ENCODE measurements at places on chromosomes 16 and 17. TPM values are rescaled to one million over a fixed set of nuclear protein-coding genes. Genes with fewer than 3 reads are reported as not detected.

- no peaks in the 10 kb centered on the region for H3K4me1 ChIP-seq
- peaks cover 15% of the 10 kb centered on the region for H3K27me3 ChIP-seq
Measured at GRCh38 chr17:45783593-45784292, 377 bp upstream of the CRHR1 start.

GRCh38 chr17:1783834-1784611, 22.2 kb downstream of the SERPINF1 start:
- no peaks in the 10 kb centered on the region for H3K27me3 ChIP-seq
- peak; percentile 57 for DNase-seq
- H3K4me1 ChIP-seq, result peaks cover 26% of the 10 kb centered on the region

GRCh38 chr16:58038219-58038641, 12.7 kb downstream of the MMP15 start:
- no peaks in the 10 kb centered on the region for H3K27me3 ChIP-seq
- no peak for DNase-seq
- H3K4me3 ChIP-seq, result no peak overlapping the region

- no peaks in the 10 kb centered on the region for H3K36me3 ChIP-seq
- no peak overlapping the region for H3K27ac ChIP-seq
- H3K4me3 ChIP-seq, result no peak overlapping the region
- no peak for DNase-seq
- H3K4me1 ChIP-seq, result no peaks in the 10 kb centered on the region
Measured at GRCh38 chr16:20102021-20102420, 28.3 kb upstream of the GPR139 start.

DNA sequence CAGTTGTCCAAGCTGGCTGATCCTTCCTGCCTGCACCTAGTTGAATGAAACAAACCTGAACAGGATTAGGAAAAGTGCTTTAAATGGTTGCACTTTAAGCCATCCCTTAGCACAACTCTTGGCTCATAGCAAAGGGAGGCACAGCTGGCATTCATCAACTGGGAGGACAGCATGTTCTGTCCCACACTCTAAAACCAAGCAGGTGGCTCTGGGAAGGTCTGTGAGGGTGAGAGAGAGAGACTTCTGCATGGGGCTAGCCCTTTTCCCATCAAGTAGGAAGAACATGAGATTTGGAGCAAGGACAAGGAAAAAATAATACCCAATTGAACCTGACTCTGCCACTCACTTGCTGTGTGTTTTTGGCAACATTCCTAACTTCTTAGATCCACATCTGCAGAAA, 140.9 kb upstream of the CCL2 start:
- no peak overlapping the region for H3K4me3 ChIP-seq
- H3K36me3 ChIP-seq, result no peaks in the 10 kb centered on the region
- no peaks in the 10 kb centered on the region for H3K27me3 ChIP-seq
- H3K27ac ChIP-seq, result no peak overlapping the region
- H3K4me1 ChIP-seq, result no peaks in the 10 kb centered on the region
- no peak for DNase-seq

GRCh38 chr17:68401288-68401687, 56.0 kb downstream of the WIPI1 start:
- H3K27ac ChIP-seq, result no peak overlapping the region
- DNase-seq, result no peak
- H3K4me1 ChIP-seq, result peaks cover 16% of the 10 kb centered on the region
- no peaks in the 10 kb centered on the region for H3K27me3 ChIP-seq
- no peak overlapping the region for H3K4me3 ChIP-seq
- no peaks in the 10 kb centered on the region for H3K36me3 ChIP-seq

- H3K36me3 ChIP-seq, result peaks cover 20% of the 10 kb centered on the region
- H3K4me1 ChIP-seq, result no peaks in the 10 kb centered on the region
- H3K27me3 ChIP-seq, result no peaks in the 10 kb centered on the region
- H3K27ac ChIP-seq, result no peak overlapping the region
- H3K4me3 ChIP-seq, result no peak overlapping the region
- DNase-seq, result no peak
Measured at GRCh38 chr16:1762196-1762878, 9.0 kb downstream of the NME3 start.

DNA sequence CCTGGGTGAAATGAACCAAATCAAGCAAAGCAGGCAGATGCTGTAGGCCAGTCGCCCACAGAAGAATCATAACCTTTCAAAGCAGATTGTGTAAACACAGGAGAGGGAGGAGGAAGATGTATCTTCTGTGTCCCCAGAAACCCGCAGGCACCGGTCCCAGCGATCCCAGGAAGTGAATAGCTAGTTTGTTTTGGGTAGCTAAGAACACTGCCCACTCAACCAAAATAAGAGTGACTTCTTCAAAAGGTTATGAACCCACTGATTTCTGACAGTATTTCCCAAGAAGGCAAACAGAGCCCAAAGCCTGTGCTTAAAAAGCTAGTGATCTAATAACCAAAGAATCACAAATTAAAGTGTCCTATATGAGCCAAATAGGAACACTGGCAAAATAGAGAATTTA, 67.8 kb downstream of the GRIN2A start:
- H3K4me3 ChIP-seq, result no peak overlapping the region
- no peaks in the 10 kb centered on the region for H3K36me3 ChIP-seq
- no peak overlapping the region for H3K27ac ChIP-seq
- no peaks in the 10 kb centered on the region for H3K27me3 ChIP-seq
- DNase-seq, result no peak
- H3K4me1 ChIP-seq, result no peaks in the 10 kb centered on the region

DNA sequence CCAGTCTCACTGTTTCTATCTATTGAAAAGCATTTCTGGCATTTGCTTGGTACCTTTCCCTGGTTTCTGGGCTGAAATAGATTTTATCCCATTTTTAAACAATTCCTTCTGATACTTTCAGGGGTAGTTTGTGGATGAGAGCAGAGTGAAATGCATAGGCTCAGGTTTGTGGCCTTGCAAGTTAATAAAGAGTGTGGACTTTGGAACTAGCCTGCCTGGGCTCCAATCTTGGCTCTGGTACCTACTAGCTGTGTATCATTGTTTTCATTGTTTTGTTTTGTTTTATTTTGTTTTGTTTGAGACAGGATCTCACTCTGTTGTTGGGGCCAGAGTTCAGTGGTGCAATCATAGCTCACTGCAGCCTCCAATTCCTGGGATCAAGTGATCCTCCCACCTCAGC, 175.5 kb downstream of the PRKCB start:
- peak overlapping the region; percentile 62 for H3K27ac ChIP-seq
- H3K27me3 ChIP-seq, result no peaks in the 10 kb centered on the region
- peaks cover 66% of the 10 kb centered on the region for H3K4me1 ChIP-seq

GRCh38 chr16:12614662-12615278, 188.9 kb downstream of the CPPED1 start:
- no peaks in the 10 kb centered on the region for H3K4me1 ChIP-seq
- no peaks in the 10 kb centered on the region for H3K36me3 ChIP-seq
- no peak for DNase-seq
- H3K27me3 ChIP-seq, result no peaks in the 10 kb centered on the region

DNA sequence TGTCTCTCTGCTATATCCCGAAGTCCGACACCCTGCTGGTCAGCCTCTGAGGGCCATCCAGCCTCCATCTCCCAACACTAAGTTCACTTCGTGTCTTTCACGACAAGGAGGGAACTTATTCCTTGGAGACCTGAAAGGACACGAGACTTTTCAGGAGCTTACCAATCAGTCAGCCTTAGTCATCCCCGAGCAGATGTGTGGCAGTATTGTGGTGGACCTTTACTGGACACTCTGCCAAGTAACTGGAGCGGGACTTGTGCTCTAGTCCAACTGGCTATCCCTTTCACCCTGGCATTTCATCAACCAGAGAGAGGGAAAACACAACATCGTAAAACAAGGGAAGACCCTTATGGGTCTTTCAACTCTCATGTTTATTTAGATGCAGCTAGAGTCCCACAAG, 87.1 kb downstream of the EMP2 start:
- no peak for DNase-seq
- no peaks in the 10 kb centered on the region for H3K4me1 ChIP-seq
- no peaks in the 10 kb centered on the region for H3K36me3 ChIP-seq
- H3K27me3 ChIP-seq, result no peaks in the 10 kb centered on the region
- no peak overlapping the region for H3K27ac ChIP-seq

DNA sequence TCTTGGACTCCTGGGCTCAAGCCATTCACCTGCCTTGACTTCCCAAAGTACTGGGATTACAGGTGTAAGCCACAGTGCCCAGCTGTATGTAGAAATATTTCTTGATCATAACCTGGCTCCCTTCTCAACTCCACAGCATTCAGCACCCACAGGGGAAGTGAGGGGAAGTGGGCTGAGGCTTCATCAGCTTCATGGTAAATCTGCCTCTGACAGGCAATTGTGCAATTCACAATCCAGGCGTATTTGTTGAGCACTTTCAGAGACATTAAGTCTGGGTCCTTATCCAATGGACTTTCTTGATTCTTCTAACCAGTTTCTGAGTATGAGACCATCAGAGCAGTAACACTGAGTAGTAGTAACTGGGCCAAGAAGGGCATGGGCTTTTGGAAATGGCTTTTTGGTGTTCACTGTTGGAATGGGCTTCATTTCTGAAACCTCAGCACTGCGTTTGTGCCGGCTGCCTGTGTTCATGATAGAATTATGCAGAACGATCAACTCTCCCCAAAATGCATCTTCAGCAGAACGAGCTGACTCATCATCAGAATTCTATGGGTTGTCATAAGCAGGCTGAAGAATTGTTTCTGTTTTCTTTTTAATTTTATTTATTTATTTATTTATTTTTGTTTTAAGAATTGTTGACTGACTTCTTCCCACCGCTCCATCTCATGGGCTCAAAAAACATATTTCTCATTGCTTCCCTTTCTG, 28.9 kb downstream of the FAM20A start:
- H3K4me1 ChIP-seq, result no peaks in the 10 kb centered on the region
- no peak for DNase-seq
- no peak overlapping the region for H3K4me3 ChIP-seq

DNA sequence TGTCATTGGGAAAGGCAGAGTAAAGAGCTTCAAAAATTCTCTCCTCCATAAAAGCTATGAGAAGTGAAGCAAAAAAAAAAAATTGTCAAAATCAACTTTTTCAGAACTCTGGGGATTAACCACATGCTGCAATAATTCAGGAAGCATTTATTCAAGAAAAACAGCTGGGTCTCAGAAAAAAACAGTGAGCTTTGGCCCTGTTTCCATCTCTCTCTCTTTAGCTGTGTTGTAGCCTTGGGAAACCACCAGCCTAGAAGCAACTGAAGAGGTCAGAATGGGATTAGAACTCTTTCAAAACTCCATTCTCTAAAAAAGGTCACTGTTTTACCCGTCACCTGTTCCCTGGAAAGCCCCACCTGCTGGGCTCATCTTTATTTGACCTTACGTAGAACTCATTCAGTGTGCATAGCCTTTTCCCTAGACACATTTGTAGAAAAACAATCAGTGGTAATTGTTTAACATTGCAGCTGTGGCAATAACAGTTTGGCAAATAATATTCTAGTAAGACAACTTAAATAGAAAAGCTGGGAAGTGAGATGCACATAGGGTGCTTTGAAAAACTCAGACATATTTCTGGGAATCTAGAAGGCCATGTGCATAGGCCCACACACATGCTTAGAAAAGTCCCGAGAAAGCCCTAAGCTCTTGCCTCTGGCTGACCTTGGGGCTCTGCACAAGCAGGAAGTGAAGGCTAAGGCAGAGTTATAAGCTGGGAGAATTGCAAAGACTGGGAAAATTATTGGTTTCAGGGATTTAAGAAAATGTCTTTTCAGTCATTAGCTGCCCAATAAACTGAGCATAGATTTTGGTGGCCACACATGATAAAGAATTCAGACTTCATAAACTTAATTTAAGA, 18.0 kb downstream of the SLC5A11 start:
- H3K4me3 ChIP-seq, result no peak overlapping the region
- no peak for DNase-seq
- no peaks in the 10 kb centered on the region for H3K36me3 ChIP-seq
- no peak overlapping the region for H3K27ac ChIP-seq

DNA sequence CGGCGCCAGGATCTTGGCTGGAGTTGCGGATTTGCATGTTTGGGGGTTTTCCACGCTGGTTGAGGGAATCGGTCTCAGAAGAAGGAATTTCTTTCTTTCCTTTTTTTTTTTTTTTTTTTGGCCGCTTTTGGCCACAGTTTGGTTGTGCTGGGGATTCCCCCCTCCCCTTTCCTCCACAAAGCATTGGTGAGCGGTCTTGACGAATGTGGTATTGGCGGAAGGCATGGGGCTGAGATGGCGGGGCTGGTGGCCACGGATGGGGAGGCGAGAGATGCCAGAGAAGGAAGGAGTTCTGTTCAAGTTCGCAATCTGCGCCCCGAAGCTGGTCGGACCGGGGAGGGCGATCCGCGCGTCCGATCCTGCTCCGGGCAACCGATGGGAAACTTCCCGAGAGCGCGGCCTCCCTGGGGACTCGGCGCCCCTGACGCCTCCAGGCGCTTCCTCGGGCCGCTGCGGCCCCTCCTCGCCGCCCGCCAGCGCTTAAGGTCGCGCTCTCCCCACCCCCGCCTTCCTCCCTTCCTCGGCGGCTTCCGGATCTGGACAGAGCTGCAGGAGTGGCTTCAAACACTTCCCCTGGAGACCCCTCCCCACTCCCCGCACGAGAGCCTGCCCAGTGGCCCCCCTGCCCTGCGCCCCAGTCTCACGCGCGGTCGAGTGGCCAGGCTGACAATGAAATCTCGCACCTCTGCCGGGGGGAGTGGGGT, 43.2 kb downstream of the RAI1 start:
- H3K4me3 ChIP-seq, result peak overlapping the region; percentile 73
- peak overlapping the region; percentile 76 for H3K27ac ChIP-seq
- H3K4me1 ChIP-seq, result peaks cover 54% of the 10 kb centered on the region
- peak; percentile 54 for DNase-seq
- no peaks in the 10 kb centered on the region for H3K36me3 ChIP-seq

GRCh38 chr16:51376080-51376479, 225.0 kb upstream of the SALL1 start:
- no peaks in the 10 kb centered on the region for H3K27me3 ChIP-seq
- H3K4me1 ChIP-seq, result peaks cover 14% of the 10 kb centered on the region
- no peak overlapping the region for H3K27ac ChIP-seq
- no peak overlapping the region for H3K4me3 ChIP-seq
- H3K36me3 ChIP-seq, result no peaks in the 10 kb centered on the region

DNA sequence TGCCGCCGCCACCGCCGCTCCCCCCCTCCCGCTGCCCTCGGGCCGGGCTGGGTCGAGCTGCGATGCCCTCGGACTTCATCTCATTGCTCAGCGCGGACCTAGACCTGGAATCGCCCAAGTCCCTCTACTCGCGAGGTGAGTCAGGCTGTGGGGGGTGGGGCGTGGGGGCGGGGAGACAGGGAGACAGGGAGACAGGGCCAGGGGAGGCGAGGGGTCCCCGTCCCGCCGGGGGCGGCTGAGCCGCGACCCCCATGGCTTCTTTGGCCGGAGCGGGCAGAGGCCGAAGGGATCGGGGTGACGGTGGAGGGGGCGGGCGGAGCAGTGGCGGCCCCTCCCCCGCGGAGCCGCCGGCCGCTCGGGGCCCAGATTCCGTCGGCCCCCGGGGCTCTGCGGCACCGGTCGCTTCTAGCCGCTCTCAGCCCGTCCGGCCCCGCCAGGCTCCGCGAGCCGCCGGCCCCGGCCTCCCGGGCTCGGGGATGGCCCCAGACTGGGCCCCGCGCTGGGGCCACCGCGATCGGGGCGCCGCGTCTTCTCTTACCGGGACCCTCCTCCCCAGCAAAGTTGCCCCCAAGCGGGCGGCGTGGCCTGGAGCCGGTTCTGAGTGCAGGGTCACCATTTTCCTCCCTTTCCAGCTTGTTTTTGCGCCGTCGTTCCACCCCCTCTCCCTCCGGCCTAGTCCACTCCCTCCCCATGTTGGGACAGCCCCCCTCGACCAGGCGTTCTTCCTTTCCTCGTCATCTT, 644 bp downstream of the NFAT5 start:
- H3K4me1 ChIP-seq, result peaks cover 38% of the 10 kb centered on the region
- peak overlapping the region; percentile 98 for H3K4me3 ChIP-seq
- no peaks in the 10 kb centered on the region for H3K36me3 ChIP-seq
- no peaks in the 10 kb centered on the region for H3K27me3 ChIP-seq

The KCNAB3 gene
- 32.4 TPM for total RNA-seq

The OR1A1 gene
- not detected for total RNA-seq

The ARHGAP44 gene
- 0.42 TPM for total RNA-seq

The SCNN1B gene
- 1.5 TPM for total RNA-seq

The CCL4 gene
- not detected for total RNA-seq

The CASKIN1 gene
- total RNA-seq, result 3.8 TPM

The C16orf92 gene
- not detected for total RNA-seq

The C16orf89 gene
- total RNA-seq, result not detected

Data from A673 (cell line).